ENCODE measurements at places on chromosomes 3 and 15. TPM values are rescaled to one million over a fixed set of nuclear protein-coding genes. Genes with fewer than 3 reads are reported as not detected.

Gene CMTM8
- not detected for total RNA-seq

Gene CLDN11
- 0.51 TPM for total RNA-seq

Gene NR2E3
- not detected for total RNA-seq

Gene PLSCR4
- total RNA-seq, result not detected

Gene SLC22A14
- 0.16 TPM for total RNA-seq

Gene SKOR1
- 0.64 TPM for total RNA-seq

Gene PROK2
- total RNA-seq, result not detected

Gene GP9
- total RNA-seq, result not detected

Gene PLCB2
- 109 TPM for total RNA-seq

Gene POPDC2
- total RNA-seq, result 5.5 TPM

Gene ETV5
- total RNA-seq, result 0.49 TPM

Gene CFAP20DC
- total RNA-seq, result 1.6 TPM

Gene ASB14
- not detected for total RNA-seq

Gene GRK7
- total RNA-seq, result not detected

Gene ITIH1
- 0.80 TPM for total RNA-seq

Gene C2CD4A
- total RNA-seq, result not detected

Gene THRB
- 0.31 TPM for total RNA-seq

Gene FOXB1
- total RNA-seq, result not detected

Gene GOLGA8J
- not detected for total RNA-seq

Gene ASTE1
- 15.6 TPM for total RNA-seq

Gene ARPP19
- 145 TPM for total RNA-seq

Gene ARNT2
- not detected for total RNA-seq

Gene LRCH3
- 94.1 TPM for total RNA-seq

Gene GALNT15
- total RNA-seq, result not detected

Gene SLC24A1
- total RNA-seq, result 4.6 TPM

Gene GPR171
- total RNA-seq, result 0.35 TPM

Gene SEMA3G
- not detected for total RNA-seq

Gene XPC
- total RNA-seq, result 35.6 TPM

Gene KCNMB2
- total RNA-seq, result not detected

Gene PEX11A
- 1.6 TPM for total RNA-seq

Gene NRROS
- 92.4 TPM for total RNA-seq

Gene SRGAP3
- 0.58 TPM for total RNA-seq

Gene HLTF
- total RNA-seq, result 18.3 TPM

Gene ADGRG7
- not detected for total RNA-seq

Gene A4GNT
- total RNA-seq, result not detected

Gene ALDH1L1
- not detected for total RNA-seq

Gene AP3S2
- total RNA-seq, result 31.8 TPM

Gene HIGD2B
- total RNA-seq, result 0.55 TPM

Gene FANCD2OS
- total RNA-seq, result not detected

Gene PLAAT1
- not detected for total RNA-seq

Gene FBLN2
- total RNA-seq, result 1.6 TPM

Gene MYH15
- 0.02 TPM for total RNA-seq

Gene SCN11A
- total RNA-seq, result 0.16 TPM

Gene ST8SIA2
- total RNA-seq, result not detected

Gene DUOX1
- total RNA-seq, result 0.39 TPM

Gene ISLR2
- not detected for total RNA-seq

Gene ZNF774
- total RNA-seq, result 2.9 TPM

Gene GPR62
- total RNA-seq, result not detected

Gene RAD54L2
- 34.3 TPM for total RNA-seq

Gene RASL12
- total RNA-seq, result not detected

Gene EID1
- total RNA-seq, result 54.4 TPM

Gene DAZL
- not detected for total RNA-seq

Gene FAM43A
- total RNA-seq, result 27.2 TPM

Gene AADACL2
- total RNA-seq, result not detected

Gene INAFM2
- total RNA-seq, result 9.5 TPM

Gene KLF13
- 177 TPM for total RNA-seq

Gene TRIM42
- total RNA-seq, result not detected
